ENCODE measurements at places on chromosomes 2 and 18. TPM values are rescaled to one million over a fixed set of nuclear protein-coding genes. Genes with fewer than 3 reads are reported as not detected.

DNA sequence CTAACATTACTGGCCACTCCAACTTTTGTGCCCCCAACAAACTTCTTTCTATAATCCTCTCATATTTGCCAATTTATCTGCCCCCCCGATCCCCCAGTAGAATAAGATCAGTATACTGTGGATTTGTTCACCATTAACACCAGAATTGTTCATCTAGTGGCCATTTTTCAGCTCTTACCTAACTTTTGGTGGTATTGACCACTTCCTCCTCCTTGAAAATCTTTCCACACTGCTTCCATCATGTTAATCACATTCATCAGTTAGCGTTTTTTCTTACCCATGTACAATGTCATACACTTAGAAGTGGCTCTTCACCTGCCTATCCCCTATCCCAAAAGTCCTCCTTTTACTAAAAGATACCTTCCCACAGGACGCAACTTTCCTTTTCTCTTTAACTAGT lies 6.1 kb downstream of the IMPACT start:
- DNase-seq: no peak

GRCh38 chr2:152635635-152636298 lies 81.5 kb downstream of the PRPF40A start:
- DNase-seq: peak; percentile 53

DNA sequence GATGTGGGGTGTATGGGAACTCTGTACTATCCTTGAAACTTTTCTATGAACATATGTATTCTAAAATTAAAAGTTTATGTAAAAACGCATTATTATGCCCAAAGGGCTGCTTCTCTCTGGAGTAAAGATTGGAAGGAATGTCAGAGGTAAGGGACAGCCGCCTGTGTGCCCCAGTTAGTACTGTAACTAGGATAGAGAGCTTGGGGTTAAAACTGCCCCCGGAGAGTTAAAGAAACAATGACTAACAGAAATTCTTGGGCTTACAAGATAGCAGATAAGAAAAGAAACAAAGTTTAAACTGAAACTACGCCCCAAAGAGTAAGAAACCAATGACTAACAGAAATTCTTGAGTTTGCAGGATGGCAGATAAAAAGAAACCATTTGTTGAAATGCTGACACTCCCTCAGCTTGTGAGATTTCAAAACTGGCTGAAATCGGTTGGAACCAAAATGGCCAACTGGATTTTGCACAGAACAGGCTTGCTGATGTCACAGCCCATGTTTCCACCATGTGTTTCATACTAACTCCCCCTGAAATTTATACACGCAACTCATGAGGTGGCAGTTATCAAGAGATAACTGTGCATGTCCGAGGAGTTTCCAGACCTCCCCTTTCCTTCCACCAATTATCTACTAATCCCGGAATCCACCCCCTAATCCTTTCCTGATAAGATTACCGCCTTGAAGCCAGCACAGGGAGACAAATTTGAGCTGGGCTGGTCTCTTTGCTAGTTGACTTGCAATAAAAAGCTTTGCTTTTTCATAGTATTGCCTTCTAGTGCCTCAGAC lies 8.7 kb upstream of the TXNDC2 start:
- peak; percentile 97 for DNase-seq

Gene NT5C1B
- total RNA-seq: not detected

GRCh38 chr2:40361478-40361877 lies 90.4 kb downstream of the SLC8A1 start:
- no peak for DNase-seq

Gene MC5R
- not detected for total RNA-seq

- DNase-seq: no peak
Measured at GRCh38 chr2:99554238-99554637, 64.4 kb upstream of the REV1 start.

All from IMR-90 (cell line).